Activated CD8-positive, alpha-beta memory T cell treated with anti-CD3 and anti-CD28 coated beads for 1 hour (primary cell): ENCODE measurements at places on chromosomes 1 and 21.
A peak's percentile ranks its signal among the peaks of the same experiment; 100 is the strongest.

DNA sequence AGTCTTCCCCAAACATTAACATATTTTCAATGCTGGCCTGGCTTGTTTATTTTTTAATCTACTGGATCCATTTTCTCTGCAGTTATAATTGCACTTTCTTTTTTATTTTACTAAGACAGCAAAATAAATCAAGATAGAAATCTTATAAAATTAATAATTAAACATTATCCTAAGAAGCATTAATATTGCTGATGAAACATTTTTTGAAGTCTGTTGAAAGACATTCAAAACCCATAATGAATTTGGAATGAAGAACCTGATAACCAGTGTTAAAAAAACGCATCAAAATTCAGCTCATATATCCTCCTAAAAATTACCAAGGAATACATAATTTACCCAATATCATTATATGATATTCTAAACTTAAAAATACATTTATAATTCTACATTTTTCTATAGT is 675.7 kb upstream of the PRMT6 start:
- DNase-seq = no peak

DNA sequence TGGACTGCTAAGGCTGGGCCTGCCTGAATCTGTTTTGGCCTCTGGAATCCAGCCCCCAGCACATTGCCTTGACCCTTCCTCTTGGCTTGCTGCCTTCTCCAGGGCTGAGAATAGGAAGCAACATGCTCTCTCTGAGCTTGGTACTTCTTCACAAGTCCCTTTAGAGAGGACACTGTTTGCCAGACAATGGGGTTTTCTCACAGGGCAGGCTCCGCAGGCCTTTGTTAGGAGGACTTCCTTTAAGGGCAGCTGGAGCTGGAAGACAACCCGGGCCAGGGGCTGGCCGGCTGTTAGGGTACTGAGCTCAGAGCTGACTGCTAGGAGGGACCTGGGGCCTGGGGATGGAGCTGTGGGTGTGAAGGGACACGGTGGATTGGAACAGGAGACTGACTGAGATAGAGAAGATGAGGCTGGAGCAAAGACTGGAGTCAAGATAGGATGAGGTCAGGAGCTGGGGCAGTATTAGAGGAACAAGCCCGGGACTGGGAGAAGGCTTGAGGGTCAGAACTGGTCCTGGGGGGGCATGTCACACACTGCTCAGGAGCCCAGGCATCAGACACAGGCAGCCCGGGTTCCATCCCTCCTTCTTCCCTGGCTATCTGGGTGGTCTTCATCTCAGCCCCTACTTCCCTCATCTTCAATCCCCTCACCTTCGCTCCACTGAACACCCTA is 5.4 kb upstream of the ALPL start:
- no peak for DNase-seq

- no peak for DNase-seq
These were observed 117.7 kb downstream of the LACTBL1 start for GRCh38 chr1:22854688-22855565.

GRCh38 chr1:86448670-86449069 is 20.1 kb upstream of the CLCA1 start:
- DNase-seq = no peak

- DNase-seq = no peak
These were observed 3.0 kb upstream of the AHCTF1 start for GRCh38 chr1:246934765-246935164.

GRCh38 chr1:200520735-200521134 is 99.8 kb downstream of the KIF14 start:
- DNase-seq = no peak

GRCh38 chr1:2061065-2061778 is 11.0 kb downstream of the PRKCZ start:
- no peak for DNase-seq

- no peak for DNase-seq
These were observed 686 bp downstream of the MIIP start for GRCh38 chr1:12019858-12020509.

GRCh38 chr1:2783069-2783434 is 18.4 kb downstream of the TTC34 start:
- DNase-seq = no peak

GRCh38 chr1:1324524-1325287 is at the start of the genes CPTP and INTS11:
TSS of gene CPTP (plus strand) at chr1:1324802. CDS start at chr1:1326911, 2,109 bp downstream.
TSS of gene INTS11 (minus strand) at chr1:1324660. CDS start at chr1:1324608, 52 bp downstream.
- peak; percentile 89 for DNase-seq

DNA sequence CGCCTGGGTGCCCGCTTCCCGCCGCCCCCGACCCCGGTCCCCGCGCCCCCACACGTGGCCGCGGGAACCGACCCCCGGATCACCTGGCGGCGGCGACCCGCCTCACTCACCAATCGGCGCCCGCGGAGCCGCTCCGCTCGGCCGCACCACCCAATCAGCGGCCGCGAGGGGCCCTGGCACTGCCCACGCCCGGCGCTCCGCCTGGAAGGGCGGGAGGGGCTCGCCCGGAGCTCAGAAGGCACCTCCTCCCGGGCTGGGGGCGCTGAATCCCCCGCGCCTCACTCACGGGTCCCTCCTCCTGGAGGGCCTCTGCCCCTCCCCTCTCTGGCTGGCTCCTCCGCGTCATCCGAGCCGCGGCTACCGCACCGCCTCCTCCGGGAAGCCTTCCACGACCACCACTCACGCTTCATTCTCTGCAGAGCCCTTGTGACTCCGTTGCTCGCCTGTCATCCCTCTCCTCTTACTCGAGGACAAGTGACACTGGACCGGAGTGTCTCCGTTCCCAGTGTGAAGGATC is 374 bp downstream of the SH2D5 start:
- DNase-seq = no peak

DNA sequence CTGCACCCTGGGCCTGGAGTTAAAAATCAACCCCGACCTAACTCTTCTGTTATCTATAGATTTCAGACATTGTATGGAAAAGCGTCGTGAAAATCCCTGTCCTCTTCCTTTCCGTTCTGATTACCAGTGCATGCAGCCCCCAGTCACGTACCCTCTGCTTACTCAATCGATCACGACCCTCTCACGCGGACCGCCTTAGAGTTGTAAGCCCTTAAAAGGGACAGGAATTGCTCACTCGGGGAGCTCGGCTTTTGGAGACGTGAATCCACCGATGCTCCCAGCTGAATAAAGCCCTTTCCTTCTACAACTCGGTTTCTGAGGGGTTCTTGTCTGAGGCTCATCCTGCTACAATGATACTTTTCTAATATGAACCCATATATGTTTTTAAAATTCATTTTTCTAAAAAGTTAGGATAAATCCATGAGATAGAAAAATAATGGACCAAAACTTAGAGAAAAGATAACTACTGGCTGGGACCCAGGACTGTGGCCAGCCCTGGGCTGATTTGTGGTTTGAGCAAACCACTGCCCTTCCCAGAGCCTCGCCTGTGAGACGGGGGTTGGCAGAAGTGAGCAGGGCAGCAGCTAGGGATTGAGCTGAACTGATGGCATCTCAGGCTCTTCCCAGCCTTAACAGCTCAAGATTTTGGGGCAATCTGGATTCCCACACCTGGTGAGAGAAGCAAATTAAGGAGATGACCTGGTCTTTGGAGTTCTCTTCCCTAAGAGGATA is 5.0 kb downstream of the UQCRHL start:
- no peak for DNase-seq

GRCh38 chr1:36305915-36306209 is 306 bp upstream of the SH3D21 start:
- DNase-seq = no peak

- no peak for DNase-seq
These were observed 12.5 kb downstream of the S100A10 start for GRCh38 chr1:151981178-151981525.

- DNase-seq = no peak
These were observed 37.7 kb downstream of the VTCN1 start for GRCh38 chr1:117173006-117173405.

- no peak for DNase-seq
These were observed 44.8 kb upstream of the FBXO28 start for GRCh38 chr1:224069138-224069537.

DNA sequence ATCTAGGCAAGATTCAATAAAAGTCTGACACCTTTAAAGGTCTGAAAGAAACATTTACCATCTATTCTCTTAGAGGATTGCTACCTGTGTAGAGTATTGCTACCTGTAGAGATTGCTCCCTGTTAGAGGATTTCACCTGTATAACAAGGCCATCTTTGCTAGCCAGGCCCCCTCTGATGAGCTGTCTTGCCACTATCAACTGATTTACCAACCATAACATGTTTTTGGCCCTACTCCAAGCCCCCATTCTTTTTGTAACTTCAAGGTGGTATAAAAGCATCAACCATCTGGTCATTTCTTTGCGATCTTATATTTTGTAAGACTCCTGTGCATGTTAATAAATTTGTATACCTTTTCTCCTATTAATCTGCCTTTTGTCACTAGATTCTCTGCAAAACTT is 424.7 kb upstream of the CAMK1G start:
- DNase-seq = no peak

- no peak for DNase-seq
These were observed 11.4 kb downstream of the SLC45A3 start for GRCh38 chr1:205668951-205669340.

DNA sequence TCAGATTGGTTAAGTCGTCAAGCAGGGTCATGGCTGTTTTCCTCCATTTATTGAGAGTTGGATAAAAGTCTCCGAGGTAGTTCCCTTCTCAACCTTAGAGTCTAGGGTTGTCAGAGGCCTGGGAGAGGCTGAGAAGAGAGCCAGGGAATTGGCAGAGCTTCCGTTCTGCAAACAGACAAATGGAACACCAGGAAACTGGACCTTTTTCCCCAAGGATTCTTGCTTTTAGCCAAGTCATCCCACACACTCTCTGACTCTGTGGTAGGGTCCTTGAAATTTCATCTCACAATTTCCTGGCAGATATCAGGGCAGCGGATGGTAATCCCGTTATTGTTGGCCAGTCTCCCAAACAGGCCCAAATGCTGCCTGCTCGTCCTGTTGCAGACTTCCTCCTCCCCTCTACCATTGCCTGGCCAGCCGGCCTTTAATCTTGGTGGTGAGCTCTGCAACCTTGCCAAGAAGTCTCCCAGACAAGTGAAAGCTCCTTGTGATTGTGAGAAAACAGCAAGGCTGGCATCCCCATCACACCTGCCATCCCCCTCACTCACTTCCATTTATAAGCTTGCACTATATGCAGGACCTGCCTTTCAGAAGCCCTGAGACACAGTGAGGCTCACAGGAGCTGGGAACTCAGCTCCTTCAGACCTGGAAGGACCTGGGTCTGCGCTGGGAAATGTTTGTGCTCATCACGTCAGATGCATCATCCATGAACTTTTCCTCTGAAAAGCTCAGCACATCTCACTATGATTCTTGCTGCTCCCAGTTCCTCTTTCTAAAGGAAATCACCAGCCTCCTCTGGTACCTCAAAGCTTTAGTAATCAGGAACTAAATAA is 13.7 kb upstream of the SRP9 start:
- no peak for DNase-seq

GRCh38 chr1:7468248-7468647 is 302.8 kb upstream of the VAMP3 start:
- no peak for DNase-seq

GRCh38 chr1:92910081-92910480 is 51.2 kb downstream of the DIPK1A start:
- no peak for DNase-seq

GRCh38 chr1:86429122-86429725 is 5.3 kb downstream of the CLCA2 start:
- DNase-seq = no peak

- no peak for DNase-seq
These were observed 60.7 kb downstream of the MAN1C1 start for GRCh38 chr1:25677193-25677773.

DNA sequence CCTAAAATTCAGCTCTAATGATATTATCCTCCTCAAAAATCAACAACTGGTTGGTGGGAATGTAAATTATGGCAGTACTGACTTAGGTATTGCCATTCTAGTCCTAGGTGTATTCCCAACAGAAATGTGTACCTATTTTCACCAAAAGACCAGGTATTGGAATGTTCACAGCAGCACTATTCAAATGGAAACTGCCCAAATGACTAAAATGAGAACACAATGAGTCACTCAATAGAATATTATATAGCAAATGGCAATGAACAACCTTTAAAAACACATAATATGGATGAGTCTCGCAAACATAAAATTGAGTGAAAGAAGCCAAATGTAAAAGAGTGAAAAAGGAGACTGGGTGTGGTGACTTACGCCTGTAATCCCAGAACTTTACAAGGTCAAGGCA is 44.9 kb downstream of the GADD45A start:
- no peak for DNase-seq

DNA sequence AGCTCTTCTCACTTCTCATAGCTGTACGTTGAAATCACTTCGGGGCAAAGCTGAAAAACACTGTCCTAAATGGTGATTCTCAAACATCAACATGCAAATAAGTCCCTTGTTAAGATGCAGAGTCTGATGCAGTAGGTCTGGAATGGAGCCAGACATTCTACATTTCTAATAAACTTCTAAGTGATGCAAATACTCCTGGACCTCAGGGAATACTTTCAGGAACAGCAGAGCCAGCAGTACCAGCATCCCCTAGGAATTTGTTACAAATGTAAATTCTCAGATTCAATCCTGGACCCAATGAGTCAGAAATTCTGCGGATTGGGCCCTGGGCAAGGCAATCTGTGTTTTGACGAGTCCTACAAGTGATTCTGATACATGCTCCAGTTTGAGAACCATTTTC is 152.3 kb downstream of the PCNX2 start:
- no peak for DNase-seq

- DNase-seq = no peak
These were observed 330.6 kb downstream of the RPS6KC1 start for GRCh38 chr1:213381572-213382084.

- DNase-seq = no peak
These were observed 268.4 kb downstream of the PRDM2 start for GRCh38 chr1:13968361-13968760.

GRCh38 chr1:64940025-64940424 is 26.3 kb downstream of the JAK1 start:
- DNase-seq = no peak

GRCh38 chr1:66494482-66494881 is 39.5 kb upstream of the SGIP1 start:
- no peak for DNase-seq

- DNase-seq = no peak
These were observed 48.4 kb downstream of the COLGALT2 start for GRCh38 chr1:183989078-183989577.

- DNase-seq = no peak
These were observed 459.0 kb downstream of the SIPA1L2 start for GRCh38 chr1:232170909-232171308.

GRCh38 chr1:233109096-233109495 is 158.7 kb downstream of the NTPCR start:
- DNase-seq = no peak

- DNase-seq = no peak
These were observed 358.3 kb downstream of the KIF26B start for GRCh38 chr1:245512980-245513578.

- no peak for DNase-seq
These were observed 5.8 kb downstream of the AGL start for GRCh38 chr1:99855914-99856450.

GRCh38 chr21:39638281-39638680 is 25.5 kb downstream of the B3GALT5 start:
- DNase-seq = no peak

DNA sequence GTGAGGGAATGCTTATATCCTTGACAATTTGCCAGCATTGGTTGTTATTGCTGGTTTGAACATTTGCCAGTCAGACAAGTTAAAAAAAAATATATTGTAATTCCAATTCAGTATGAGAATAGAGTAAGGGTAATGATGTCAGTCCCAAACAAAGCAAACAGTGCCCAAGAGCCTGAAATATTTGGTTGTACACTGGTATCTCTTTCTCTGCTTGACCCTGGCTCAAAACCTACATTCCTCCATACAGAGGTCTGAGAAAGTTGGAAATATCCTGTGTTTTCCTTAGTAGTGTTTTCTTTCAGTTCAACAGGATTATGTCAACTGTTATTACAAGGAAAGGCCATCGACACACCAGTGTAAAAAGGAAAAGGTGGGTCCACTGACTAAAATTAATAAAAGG is 145.6 kb downstream of the MRPL39 start:
- no peak for DNase-seq
